ENCODE measurements at places on chromosomes 2 and 18.

- no peak for DNase-seq
Observed at GRCh38 chr2:222943820-222944219, 83.0 kb downstream of the ACSL3 start.

- DNase-seq = no peak
Observed at GRCh38 chr2:112622528-112622849, 23.2 kb upstream of the SLC20A1 start.

- DNase-seq = no peak
Observed at GRCh38 chr2:234163510-234164045, 113.1 kb downstream of the SPP2 start.

- no peak for DNase-seq
Observed at GRCh38 chr2:132503701-132504100, 87.1 kb downstream of the GPR39 start.

DNA sequence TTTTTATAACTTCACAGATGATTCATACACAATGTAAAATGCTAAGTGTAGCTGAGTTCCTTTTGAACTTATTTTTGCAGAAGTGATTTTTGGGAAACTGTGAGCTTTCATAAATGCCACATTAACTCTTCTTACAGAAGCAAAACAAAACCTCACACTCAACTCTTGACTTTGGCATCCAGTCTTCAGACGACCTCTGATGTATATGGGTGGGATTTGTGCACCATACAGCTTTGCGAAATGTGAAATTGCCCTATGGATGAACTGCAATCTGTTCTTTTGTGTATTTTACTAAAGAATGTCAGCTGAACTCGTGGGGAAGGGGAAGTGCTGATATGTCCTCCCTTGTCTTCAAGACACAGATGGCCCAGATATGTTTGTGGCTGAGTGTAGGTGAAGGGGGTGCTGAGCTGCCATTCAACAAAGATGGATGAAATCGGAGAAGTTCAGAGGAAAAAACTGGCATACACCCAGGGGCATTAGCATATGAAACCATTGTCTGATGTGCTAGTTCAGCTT is 218.3 kb downstream of the PTGR3 start:
- peak; percentile 49 for DNase-seq

DNA sequence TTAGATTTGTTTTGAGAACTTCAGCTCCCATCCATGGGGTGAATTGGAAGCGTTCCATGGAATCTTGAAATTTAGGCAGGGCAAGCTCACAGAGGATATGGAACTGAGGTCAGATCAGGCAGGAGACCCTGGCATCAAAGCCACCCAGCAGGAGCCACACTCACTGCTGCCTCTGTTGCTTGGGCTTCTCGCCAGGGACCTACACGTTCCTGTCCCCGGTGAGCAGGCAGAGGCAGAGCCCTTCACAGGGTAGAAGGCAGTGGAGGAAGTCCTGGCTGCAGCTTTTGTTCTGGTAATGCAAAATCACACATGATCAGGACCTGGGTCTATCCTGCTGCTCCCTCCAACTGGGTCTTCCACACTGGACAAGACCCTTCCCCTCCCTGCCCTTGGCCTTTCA is 42.1 kb downstream of the CAPN13 start:
- no peak for DNase-seq

All from COR-L47 (cell line).